ENCODE measurements at places on chromosomes 4 and X.

DNA sequence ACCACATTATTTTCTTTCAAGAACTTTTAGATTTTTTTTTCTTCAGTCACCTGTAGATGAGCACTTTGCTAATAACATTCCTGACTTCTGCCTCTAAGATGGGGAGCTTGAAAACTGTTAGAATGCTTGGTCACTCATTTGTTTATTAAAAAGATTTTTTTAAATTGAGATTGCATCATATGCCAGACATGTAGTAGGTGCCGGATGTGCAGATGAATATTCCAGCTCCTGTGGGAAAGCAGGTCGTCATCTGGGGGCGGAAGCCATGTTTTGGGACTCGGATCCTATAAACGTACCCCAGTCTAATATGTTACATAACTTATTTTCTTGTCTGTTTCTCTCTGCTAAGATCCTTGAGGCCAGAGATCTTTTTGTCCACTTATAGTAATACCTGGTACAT lies 236.8 kb downstream of the ARHGAP10 start:
- no peak for DNase-seq

DNA sequence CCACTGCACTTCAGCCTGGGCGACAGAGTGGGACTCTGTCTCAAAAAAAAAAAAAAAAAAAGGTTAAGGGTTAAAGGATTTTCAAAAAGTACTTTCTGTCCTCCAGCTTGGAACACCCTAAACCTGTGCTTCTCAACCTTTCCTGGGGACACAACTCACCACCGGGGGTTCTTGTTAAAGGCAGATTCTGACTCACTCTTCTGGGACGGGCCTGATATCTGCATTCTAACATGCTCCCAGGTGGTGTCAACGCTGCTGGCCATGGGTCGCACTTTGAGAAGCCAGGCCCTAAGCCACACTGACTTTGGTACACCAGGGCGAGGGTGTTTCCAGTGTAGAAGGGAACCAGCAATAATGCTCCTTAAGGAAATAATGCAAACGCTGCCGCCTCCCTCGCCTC lies 46.1 kb downstream of the AFAP1 start:
- no peak for DNase-seq

GRCh38 chr4:87624698-87625097 lies 16.4 kb downstream of the DSPP start:
- no peak for DNase-seq

DNA sequence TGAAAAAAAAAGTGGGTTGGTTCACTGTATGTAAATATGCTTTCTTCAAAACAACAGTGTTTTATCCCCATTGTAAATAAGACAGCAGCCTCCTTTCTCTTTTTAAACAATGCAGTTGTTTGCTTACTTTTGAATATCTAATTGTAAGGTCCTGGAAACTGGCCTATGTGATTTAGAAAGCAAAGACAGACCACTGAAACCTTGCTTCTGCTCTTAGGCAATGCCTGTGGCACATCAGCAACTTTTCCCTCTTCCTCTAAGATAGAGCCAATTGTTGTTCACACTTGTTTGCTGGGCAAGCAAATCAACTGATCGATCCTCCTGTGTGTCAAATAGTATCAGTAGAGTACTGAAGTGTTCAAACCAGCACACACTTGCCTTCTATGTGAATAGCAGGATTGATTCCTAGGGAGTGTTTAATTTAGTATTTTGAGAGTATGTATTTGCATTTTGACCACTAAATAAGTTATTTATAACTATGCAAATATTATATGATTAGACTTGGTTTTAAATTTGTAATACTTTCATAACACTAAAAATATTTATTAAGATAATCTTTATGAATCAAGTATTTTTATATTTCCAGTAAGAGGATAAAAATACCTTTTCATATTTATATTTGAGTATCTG lies 55.4 kb upstream of the GRPR start:
- DNase-seq, result no peak

- DNase-seq, result no peak
Observed at GRCh38 chrX:57137501-57137900, 304 bp upstream of the SPIN2A start.

DNA sequence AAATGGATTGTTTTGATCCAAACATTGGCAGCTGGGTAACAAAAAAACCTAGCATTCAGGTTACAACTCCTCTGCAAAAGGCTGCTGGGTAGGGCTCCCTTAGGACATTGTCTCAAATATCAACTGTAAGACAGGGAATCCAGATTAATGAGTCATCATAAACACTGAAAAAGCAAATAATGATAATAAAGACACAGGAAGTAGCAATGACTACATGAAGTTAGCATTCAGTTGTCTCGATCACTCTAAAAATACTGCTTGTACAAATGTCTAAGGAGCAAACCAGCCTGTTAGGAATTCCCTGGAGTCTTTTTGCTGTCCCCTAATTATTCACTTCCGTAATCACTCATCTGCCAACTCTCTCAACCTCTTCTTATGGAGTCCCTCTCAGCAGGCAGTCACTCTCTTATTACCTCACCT lies 259.2 kb downstream of the GPC3 start:
- DNase-seq, result no peak

DNA sequence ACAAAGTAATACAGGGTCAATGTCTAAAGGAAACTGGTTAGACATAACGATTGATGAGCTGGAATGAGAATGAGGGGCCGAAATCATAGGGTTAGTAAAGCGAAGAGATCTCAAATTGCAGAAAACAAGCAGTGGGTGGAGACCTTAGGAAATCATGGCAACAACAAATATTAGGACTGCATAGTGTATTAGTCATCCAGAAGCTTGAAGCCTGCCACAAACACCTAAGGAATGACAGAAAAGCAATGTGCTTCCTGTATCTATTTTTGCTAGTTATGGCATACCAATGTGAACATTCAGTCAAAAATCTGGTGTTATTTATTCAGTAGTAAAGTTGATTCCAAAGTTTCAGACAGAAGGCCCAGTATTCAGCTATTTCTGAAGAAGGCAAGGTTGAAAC lies 410.9 kb upstream of the CT83 start:
- DNase-seq, result no peak

GRCh38 chr4:8331575-8331955 lies 62.0 kb downstream of the HTRA3 start:
- DNase-seq, result no peak

DNA sequence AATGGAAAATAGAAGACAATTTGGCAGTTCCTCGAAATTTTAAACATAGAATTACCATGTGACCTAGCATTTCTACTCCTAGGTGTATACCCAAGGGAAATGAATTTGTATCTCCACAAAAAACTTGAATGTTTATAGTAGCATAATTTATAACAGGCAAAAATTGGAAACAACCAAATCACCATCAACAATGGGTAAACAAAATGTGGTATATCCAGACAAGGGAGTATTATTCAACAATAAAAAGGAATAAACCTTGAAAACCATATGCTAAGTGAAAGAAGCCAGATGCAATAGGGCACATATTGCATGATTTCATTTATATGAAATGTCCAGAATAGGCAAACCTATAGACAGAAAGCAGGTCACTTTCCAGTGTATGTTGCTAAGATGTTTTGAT lies 83.8 kb downstream of the SNX25 start:
- no peak for DNase-seq

GRCh38 chrX:19715711-19716638 lies 171.4 kb downstream of the SH3KBP1 start:
- DNase-seq, result no peak
